Stimulated activated CD8-positive, alpha-beta memory T cell treated with anti-CD3 and anti-CD28 coated beads, Interleukin-7, amount 100 ng/mL, for 4 hours (primary cell): ENCODE measurements at places on chromosomes 11 and 22.

GRCh38 chr11:119434591-119435330 lies 11.8 kb upstream of the THY1 start:
- DNase-seq = no peak

DNA sequence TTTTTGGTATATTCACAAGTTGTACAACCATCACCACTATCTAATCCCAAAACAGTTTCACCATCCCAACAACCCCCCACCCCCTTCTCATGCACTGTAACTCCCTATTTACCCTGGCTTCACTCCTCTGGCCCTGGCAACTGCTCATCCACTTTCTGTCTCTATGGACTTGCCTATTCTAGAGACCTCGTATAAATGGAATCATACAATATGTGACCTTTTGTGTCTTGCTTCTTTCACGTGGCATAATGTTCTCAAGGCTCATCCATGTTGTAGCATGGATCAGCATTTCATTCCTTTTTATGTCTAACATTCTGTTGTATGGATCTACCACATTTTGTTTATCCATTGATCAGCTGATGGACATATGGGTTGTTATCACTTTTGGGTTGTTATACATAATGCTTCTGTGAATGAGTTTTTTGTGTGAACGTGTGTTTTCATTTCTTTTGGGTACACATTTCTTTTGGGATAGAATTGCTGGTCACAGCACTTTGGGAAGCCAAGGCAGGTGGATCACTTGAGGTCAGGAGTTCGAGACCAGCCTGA lies 46.1 kb downstream of the GDPD5 start:
- DNase-seq = no peak

GRCh38 chr11:112159098-112160065 lies 4.5 kb downstream of the IL18 start:
- no peak for DNase-seq

DNA sequence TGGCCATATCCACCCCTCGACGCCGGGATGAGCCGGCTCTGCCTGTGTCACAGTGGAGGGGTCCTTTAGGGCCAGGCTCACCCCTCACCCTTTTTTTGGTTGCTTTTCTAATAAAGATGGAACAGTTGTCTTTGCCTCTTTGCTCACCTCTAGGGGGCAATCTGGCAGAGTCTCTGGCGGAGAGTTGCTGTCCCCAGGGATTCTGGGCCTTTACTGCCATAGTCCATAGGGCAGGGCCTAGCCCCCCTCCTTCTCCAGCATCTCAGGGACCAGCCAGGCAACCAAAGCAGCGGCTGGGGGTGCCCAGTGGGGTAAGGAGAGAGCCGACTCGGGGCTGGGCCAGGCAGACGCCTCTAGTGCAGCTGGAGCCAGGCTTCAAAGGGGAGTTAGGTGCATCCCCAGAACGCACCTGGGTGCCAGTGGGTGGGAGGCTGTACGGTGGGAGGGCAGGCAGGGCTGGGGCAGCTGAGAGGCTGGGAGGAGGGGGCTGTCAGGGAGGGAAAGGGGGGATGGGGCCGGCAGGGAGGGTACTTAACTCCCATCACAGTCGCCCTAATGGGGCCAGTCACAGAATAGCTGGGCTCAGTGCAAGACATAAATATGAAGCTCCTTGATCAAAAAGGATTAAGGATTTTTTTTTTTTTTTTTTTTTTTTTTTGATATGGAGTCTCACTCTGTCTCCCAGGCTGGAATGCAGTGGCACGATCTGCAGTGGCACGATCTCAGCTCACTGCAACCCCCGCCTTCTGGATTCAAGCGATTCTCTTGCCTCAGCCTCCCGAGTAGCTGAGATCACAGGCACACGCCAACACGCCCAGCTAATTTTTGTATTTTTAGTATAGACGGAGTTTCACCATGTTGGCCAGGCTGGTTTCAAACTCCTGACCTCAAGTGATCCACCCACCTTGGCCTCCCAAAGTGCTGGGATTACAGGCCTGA lies 2.5 kb upstream of the SUSD2 start:
- DNase-seq = no peak

DNA sequence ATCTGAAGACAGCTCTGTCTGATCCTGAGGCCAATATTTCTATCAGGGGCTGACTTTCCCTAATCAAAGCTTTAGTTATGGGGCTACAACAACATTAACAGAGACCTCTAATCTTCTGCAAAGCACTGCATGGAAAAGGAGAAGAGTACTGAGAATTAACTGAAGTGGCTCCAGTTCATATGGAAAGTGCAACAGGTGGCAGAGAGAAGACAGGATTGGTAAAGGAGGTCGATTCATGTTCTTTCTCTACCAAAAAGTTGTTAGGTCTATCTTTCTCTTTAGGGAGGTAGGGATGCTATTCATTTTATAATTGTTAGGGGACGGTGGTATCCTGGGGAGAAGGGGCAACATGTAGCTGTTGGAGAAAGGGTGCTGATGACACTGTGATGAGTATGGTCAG lies 232.7 kb upstream of the NARS2 start:
- DNase-seq = no peak

DNA sequence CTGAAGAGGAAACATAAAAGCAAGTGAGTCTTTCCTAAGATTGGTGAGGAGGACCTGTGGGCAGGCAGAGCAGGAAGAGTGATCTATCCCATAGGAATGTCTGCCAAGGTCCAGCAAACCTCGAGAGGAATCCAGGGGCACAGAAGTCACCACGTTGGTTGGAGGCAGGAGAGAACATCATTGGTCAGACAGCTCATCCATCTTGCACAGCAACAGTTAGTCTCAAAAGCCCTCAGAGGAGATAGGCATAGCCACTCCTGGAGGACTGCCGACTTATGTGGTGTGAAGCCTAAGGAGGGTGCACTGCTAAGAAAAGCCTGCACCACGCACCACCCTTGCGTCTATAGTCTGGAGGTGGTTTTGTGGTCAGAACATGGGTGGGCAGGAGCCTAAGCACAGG lies 109.1 kb downstream of the RASSF10 start:
- no peak for DNase-seq

GRCh38 chr11:104155375-104155774 lies 8.6 kb downstream of the PDGFD start:
- DNase-seq = no peak

DNA sequence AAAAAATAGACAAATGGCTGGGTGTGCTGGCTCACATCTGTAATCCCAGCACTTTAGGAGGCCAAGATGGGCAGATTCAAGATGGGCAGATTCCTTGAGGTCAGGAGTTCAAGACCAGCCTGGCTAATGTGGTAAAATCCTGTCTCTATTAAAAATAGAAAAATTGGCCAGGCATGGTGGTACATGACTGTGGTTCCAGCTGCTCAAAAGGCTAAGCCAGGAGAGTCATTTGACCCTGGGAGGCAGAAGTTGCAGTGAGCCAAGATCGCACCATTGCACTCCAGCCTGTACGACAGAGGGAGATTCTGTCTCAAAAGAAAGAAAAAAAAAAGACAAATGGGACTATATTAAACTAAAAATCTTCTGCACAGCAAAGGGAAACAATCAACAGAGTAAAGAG lies 55.4 kb downstream of the USP35 start:
- no peak for DNase-seq
